ENCODE measurements at places on chromosomes 6 and 20. TPM values are rescaled to one million over a fixed set of nuclear protein-coding genes. Genes with fewer than 3 reads are reported as not detected.

GRCh38 chr6:18360188-18360587 lies 27.0 kb upstream of the RNF144B start:
- DNase-seq = no peak

RNF182 gene
- total RNA-seq = not detected

KIAA1755 gene
- total RNA-seq = not detected

AKIRIN2 gene
- total RNA-seq = 156 TPM

- no peak for DNase-seq
Observed at GRCh38 chr6:91281901-91282300, 695.0 kb upstream of the MAP3K7 start.

SLC25A27 gene
- total RNA-seq = not detected

- DNase-seq = no peak
Observed at GRCh38 chr6:119683031-119683430, 333.5 kb upstream of the MAN1A1 start.

DOK5 gene
- total RNA-seq = not detected
